Left renal pelvis (tissue), 4 donors: ENCODE measurements at places on chromosomes 6 and 20. TPM values are rescaled to one million over a fixed set of nuclear protein-coding genes. Genes with fewer than 3 reads are reported as not detected.

DYNLT2 gene
- polyA plus RNA-seq: 9.7 TPM

SGK2 gene
- 27.9 TPM for polyA plus RNA-seq

CTSZ gene
- polyA plus RNA-seq: 78.3 TPM

HLA-DQA2 gene
- 0.31 TPM for polyA plus RNA-seq

RSPO4 gene
- 0.30 TPM for polyA plus RNA-seq

C20orf141 gene
- polyA plus RNA-seq: not detected

NOTCH4 gene
- polyA plus RNA-seq: 18.5 TPM
